Activated CD4-positive, alpha-beta T cell treated with anti-CD3 and anti-CD28 coated beads for 36 hours (primary cell): ENCODE measurements at places on chromosomes 5 and 9.
A peak's percentile ranks its signal among the peaks of the same experiment; 100 is the strongest.

DNA sequence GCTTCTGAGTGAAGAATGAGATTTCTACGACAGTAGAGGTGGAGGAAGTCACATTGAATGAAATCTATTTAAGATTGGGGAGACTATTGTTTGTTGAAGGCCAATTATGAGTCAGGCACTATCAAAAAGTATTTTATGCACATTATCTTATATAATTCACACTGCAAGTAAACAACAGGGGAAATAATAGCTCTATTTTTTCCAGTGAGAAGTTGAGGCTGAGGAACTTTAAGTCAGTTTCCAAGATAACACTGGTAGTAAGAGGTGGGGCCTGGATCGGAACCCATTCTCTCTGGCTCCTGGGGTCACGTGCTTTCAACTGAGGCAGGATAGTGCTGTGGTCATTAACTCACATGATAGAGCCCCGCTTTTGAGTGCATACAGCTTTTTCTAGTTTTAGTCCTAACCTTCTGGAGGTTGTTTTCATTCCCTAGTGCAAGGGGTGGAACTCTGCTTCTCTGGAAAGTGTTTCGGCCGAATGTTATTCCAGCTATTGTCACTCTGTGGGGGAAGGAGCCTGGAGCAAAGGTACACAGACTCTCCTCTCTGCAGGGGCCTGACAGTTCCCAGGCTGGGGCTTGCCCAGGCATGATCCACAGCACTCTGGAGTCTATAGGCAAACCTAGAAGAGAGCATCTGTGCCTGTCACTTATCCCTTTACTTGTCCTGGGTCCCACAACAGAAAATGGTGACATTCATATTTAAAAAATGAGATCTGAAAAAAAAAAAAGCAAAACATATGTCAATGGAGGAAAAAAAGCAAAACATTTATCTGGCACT lies 352.4 kb upstream of the ACTBL2 start:
- no peak for DNase-seq

- no peak for DNase-seq
Observed at GRCh38 chr5:61328791-61329549, 3.1 kb upstream of the ZSWIM6 start.

GRCh38 chr5:146993876-146994530 lies 115.4 kb upstream of the PPP2R2B start:
- no peak for DNase-seq

GRCh38 chr9:124262649-124262972 lies 4.9 kb downstream of the NEK6 start:
- no peak for DNase-seq

GRCh38 chr5:151686674-151687407 lies at the start of gene SPARC:
TSS of gene SPARC (minus strand) at chr5:151686915. CDS start at chr5:151676188, 10,727 bp downstream.
- DNase-seq: peak; percentile 11

GRCh38 chr9:34594177-34594576 lies 4.7 kb upstream of the CNTFR start:
- DNase-seq: no peak

GRCh38 chr5:93589152-93589828 lies 6.3 kb downstream of the NR2F1 start:
- DNase-seq: no peak

DNA sequence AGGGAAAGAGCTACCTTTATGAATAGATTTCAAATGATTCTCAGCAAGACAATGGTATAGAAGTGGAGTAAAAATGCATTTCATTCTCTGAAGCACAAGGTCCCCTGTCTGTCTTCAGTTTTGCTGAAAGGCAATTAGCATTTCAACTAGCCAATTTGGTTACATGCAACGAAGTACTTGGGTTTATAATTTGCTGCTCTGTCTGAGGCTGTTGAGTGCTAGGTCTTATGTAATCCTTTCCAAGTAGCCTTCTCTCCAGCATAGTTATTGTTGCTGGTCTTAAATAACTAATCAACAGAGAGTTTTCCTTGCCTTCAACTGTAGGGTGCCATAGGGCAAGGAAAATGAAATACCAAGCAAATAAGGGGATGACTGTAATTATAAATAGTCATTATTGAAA lies 4.5 kb downstream of the ADGRV1 start:
- no peak for DNase-seq

DNA sequence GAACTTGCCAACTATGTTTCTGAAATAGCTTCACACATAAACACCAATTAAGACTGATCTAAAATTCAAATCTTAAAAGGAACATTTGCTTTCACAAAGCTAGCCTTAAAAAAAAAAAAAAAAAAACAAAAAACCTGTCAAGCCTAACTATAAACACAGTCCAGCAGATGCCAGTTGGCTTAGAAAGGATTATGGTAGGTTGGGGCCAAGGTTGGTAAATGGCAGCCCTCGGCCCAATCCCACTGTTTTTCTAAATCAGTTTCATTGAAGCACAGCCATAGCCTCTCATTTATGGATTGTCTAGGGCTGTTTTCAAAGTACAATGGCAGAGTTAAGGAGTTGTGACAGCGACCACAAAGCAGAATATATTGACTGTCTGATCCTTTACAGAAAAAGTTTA lies 75.7 kb upstream of the FRRS1L start:
- no peak for DNase-seq

DNA sequence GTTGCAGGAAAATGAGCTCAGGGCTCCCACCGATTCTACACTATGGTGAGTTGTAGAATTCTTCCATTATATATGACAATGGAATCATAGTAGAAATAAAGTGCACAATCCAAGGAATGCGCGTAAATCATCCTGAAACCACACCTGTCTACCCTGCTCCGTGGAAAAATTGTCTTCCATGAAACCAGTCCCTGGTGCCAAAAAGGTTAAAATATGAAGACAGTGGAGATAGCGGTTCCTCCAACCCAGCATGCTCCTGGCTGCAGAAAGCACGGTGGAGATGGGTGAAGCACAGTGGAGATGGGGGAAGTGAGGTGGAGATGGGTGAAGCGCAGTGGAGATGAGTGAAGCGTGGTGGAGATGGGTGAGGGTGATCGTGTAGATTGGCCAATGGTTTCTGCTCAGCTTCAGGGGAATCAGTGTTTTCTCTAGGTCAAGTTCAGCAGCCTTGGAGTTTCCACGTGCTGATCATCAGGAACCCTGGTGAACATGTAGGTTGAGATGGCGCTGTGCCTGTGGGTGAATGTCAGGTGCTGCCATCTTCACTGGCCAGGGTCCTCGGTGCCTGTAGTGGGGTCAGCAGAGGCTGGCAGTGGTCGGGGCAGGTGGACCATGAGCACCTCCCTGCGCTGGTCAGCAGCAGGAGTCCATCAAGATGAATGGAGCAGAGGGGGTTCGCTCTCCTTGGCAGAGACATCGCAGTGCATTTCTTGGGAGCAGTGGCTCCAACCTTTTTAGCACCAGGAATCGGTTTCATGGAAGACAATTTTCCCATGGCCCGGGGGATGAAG lies 20.3 kb downstream of the PAEP start:
- DNase-seq: no peak

DNA sequence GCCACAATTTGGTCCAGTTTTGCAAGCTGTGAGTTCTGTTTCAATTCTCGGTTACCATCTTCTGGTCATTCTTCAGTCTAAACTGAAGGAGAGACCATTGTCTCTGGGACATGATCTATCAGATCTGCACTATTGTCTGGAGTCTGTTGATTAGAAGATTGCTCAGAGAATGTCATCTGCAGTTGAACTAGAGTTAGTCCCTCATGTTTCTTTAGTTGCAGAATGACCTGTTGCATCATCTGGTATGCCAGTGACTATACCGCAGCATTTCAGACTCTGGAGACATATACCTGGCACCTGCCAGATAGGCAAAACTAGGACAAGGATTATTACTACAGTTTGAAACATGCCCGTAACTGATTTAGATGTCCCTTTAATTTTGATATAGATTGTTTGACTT lies 194.8 kb downstream of the LRRC70 start:
- no peak for DNase-seq

- no peak for DNase-seq
Observed at GRCh38 chr9:105151686-105151995, 92.8 kb upstream of the SLC44A1 start.

DNA sequence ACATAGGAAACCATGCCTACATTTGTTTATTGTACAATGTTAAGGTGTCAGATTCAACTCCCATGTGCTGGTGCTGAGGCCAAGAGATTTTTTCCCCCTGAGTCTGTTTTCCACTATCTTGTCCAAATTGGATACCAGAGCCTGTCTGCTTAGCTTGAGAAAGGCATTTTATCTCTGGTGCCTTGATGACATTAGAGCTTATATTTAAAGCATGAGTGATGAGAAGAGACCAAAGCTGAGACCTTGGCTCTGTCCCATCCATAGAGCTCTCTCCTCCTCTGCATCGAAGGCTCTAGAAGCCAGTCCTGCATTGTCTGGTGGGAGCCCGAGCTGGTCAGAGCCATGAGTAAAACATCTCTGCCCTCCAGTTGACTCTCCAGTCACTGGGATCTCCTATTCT lies 10.4 kb upstream of the PPP2CA start:
- DNase-seq: no peak

DNA sequence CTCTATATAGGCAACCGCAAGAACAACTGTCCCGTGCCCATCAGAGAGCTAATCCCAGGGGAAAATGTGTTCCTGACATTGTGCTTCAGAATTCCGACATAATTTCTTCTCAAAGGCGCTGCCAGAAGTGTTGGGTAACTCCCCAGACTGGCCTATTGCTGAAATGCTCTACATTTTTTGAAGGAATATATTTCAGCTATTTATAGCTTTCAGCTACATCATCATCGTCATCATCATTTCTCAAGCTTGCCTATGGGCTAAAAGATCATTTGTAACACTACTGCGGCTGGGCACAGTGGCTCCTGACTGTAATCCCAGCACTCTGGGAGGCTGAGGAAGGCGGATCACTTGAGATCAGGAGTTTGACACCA lies 49.7 kb downstream of the MYO10 start:
- DNase-seq: no peak

DNA sequence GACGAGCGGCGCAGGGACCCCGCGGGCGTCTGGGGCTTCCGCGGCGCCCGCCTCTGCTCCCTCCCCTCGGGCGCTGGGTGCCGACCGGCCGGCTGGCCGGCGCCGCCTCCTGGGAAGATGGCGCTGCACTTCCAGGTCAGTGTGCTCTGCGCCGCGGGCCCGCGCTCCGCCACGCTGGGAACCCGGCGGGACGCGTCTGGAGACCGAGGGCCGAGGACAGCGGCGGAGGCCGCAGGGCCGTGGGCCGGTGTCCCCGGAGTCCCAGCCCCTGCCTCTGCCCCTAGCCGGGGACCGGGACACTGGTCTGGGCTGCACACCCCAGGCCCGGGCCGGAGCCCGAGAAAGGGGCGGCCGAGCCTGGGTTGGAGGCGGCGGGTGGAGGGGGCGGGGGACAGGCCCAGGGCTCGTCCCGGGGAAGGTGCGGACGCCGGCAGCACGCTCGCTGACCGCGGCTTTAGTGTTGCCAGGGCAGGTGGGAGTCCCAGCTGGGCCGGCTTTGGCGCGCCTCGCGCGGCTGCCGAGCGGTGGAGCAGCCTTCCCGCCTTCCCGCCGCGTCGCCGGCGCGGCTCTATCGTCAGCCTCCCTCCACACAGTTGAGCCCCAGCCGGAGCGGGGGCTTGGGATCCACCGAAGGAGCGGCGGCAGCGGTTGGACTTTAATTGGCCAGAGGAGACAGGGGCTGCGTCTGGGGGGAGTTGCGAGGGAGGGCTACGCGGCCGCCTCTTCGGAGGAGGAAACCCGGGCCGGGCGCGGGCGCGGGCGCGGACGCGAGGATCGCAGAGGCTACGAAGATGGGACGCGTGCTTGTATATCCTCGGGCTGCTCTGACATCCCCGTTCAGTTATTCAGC lies at the start of gene RANBP17:
Gene RANBP17, plus strand, starts transcription at position 102 of the 850 bp plus-strand sequence.
- peak; percentile 7 for DNase-seq

GRCh38 chr5:149759986-149760853 lies 30.1 kb downstream of the PPARGC1B start:
- DNase-seq: no peak

DNA sequence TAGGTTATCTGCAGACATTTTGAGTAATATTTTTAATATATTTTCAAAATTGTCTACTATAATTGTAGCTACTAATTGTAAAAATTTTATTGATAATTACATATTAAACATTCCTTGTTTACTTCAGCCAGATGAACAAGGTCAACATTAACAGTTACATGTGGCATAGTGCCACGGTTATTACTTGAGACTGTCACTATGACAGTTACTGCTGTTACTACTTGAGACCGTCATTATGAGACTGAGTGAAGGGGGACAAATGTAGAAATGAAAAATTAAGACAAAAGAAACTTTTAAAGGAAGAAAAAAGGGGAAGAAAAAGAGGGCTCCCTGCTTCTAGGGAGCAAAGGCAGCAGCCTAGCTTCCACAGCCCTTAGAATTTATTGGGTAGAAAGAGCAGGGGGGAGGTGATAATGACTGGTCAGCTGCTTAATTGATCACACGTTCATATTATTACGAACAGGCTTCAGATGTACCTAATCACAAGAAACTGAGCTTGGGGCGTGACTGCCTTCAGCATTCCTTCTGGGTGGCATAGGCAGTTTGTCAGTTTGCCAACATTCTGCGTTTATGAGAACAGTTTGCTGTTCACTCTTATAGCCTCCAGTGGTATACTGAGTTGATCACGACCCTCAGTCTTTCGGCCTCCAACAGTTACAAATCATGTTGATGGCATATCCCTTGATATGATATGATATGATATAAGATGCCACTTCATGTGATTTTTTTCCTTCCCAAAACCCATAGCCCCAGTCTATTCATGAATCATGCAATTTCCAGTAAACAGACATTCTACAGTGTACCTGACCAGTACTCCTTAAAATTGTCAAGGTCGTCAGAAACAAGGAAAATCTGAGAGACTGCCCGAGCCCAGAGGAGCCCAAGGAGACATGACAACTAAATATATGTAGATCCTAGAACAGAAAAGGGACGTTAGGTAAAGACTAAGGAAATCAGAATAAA lies 13.1 kb downstream of the MARCHF6 start:
- no peak for DNase-seq

GRCh38 chr5:158756871-158757270 lies 342.8 kb downstream of the EBF1 start:
- no peak for DNase-seq

- no peak for DNase-seq
Observed at GRCh38 chr9:122202111-122202510, 26.6 kb downstream of the LHX6 start.

DNA sequence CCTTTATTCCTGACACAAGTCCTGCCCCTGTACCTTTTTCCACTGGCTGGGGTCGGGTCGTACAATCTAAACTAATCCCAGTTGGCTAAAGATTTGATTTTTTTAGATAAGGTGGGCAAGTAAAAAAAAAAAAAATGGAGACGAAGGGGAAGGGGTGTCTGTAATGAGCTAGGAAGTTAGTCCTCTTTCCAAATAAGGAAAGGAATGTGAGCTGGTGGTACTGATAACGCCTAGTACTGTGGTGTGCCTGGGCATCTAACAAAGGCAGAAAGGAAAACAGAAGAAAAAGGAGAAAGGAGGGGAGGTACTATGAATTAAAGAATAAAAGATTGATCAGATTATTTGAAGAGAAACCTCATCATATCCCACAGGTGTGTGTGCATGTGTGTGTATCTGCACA lies 21.3 kb downstream of the PRDM9 start:
- no peak for DNase-seq

DNA sequence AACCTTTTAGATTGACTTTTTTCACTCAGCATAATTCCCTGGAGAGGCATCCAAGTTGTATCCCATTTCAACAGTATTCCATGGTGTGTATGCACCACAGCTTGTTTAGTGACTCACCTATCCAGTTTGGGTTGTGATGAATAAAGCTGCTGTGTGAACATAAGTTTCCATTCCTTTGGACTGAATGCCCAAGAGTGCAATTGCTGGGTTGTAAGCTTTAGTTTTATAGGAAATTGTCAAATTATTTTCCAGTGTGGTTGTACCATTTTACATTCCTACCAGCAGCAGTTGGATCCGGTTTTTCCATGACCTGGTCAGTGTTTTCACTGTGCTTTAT lies 60.9 kb upstream of the TMED7 start:
- DNase-seq: no peak

GRCh38 chr5:84265130-84265529 lies 119.5 kb downstream of the EDIL3 start:
- no peak for DNase-seq

- DNase-seq: peak; percentile 51
Observed at GRCh38 chr5:37721447-37721871, 118.4 kb downstream of the GDNF start.
